ENCODE measurements at places on chromosomes 12 and 14.

DNA sequence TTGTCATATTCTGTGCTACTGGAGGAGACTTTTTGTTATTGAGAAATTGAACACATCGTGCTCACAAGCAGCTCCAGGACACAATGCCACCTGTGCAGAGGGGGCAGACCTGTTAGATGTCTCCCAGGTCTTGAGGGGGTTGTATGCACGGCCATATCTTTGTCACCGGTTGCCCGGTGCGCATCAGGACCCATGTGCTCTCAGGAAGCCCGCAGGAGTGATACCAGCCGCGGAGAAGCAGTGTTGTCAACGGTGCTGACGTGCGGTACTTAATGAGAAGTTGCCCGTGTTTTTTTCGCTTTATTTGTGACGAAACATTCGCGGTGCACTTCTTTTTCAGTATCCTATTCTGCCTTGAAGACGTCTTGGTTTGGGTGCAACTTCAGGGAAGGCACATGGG, 128.2 kb upstream of the RTL1 start:
- DNase-seq, result no peak

- DNase-seq, result no peak
Measured at GRCh38 chr14:23054000-23054811, 3.1 kb downstream of the CDH24 start.

DNA sequence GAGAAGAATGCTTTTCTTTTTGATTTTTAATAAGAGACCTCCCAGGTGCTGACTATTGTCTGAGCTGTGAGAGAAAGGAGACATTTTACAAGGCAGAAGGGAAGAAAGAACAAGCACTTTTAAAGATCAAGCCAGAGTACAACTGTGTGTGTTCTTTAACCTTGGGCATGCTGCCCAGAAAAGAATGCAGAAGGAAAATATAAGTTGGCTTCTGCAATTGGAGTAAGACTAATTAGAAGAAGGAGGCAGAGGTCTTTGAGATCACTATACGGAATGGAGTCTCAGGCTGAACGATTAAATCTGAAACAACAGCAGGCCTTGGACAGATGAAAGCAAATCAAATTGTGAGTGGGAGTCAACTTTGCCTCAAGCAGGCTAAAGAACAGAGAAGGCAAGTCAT, 230.5 kb downstream of the ATP23 start:
- no peak for DNase-seq

GRCh38 chr12:78385541-78385940, 479.0 kb upstream of the SYT1 start:
- DNase-seq, result no peak

DNA sequence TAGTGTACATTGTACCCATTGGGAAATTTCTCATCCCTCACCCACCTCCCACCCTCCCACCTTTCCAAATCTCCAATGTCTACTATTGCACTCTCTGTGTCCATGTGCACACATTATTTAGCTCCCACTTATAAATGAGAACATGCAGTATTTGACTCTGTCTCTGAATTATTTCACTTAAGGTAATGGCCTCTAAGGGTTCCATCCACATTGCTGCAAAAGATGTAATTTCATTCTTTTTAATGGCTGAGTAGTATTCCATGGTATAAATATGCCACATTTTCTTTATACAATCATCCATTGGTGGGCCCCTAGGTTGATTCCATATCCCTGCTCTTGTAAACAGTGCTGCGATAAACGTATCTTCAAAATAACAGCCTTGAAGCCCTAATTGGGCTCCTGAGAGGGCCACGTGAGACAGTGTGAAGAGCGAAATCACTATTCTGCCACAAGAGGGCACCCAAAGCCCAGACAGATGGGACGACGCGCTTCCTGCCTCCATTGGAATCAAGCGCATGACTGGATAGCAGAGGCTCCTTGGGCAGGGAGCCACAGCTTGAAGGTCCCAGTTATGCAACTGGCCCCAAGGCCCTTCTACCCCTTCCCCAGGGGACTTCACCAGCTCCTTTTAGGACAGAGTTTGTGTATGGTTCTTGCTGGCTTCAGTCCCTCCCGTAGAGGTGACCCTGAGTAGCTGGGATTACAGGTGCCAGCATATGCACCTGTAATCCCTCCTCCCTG, 21.3 kb upstream of the CD27 start:
- DNase-seq, result peak; percentile 50

DNA sequence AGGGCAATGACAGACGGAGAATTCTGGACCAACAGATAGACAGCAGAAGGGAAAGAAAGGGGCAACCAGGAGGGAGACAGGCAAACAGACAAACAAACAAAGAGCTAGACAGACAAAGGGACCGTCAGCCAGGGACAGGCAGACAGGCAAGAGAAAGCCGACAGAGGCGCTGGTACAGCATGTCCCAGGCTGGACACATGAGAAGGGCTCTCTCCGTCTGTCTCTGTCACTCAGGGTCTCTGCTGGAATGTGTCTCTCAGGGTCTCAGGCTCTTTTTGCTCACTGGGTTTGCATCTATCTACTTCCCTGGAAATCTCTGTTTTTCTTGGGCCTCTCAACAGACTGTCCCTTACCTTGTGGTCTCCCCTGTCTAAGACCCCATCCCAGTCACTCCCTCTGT, 8.2 kb upstream of the SMUG1 start:
- DNase-seq, result no peak

GRCh38 chr12:115646210-115646609, 631.3 kb downstream of the MED13L start:
- no peak for DNase-seq

DNA sequence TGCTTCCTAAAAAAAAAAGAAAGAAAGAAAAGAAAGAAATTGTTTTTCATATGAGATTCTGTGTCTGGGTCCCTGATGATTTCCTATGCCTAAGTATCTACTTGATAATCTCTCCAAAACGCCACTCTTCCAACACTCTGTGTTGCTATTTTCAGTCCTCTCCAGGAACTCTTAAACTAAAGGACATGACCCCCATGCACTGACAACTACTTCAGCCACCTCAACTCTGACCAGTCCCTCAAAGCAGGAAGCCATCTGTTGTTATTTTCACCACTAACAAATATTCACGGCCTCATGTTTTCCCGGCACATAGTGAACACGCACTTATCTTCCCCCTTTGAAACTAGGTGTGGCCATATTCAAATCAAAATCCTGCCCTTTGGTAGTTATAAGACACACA, 259.3 kb downstream of the PPFIA2 start:
- no peak for DNase-seq

GRCh38 chr12:85632390-85632789, 203.8 kb downstream of the RASSF9 start:
- no peak for DNase-seq

DNA sequence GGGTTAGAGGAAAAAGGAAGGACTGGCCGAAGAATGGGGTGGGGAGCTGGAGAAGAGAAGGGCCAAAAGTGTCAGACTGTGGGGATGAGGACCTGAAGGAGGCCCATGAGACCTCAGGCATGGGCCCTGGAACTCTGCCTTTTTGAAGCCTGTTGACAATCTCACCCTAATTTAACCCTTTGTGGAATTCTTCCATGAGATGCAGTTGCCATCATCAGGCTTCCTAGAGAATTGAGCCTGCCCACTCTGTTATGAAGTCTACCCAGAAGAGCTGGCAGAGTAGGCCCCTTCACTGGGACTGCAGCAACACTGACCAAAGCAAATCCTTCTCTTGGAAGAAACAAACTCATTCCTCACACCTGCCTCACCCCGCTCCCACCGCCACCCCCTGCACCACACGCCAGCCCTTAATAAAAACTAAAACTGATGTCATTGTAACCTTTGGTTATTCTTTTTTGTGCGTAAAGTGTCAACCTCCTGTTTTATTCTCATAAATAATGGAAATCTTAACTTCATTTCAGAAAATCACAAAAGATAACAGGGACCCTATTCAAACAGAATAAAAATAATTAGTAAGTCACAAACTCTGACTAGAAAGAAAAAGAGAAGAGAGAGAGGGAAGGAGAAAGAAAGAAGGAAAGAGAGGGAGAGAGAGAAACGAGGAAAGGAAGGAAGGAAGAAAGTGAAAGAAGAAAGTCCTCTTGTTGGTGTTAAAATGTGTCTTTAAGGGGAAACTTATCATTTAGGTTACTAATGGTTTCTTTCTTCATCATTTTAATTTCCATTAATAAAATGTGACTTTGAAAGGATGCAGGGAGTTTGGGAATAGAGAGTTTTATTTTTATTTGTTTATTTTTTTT, 61.3 kb downstream of the CRADD start:
- DNase-seq, result no peak

GRCh38 chr14:34379816-34380470, 82.1 kb downstream of the SPTSSA start:
- no peak for DNase-seq

DNA sequence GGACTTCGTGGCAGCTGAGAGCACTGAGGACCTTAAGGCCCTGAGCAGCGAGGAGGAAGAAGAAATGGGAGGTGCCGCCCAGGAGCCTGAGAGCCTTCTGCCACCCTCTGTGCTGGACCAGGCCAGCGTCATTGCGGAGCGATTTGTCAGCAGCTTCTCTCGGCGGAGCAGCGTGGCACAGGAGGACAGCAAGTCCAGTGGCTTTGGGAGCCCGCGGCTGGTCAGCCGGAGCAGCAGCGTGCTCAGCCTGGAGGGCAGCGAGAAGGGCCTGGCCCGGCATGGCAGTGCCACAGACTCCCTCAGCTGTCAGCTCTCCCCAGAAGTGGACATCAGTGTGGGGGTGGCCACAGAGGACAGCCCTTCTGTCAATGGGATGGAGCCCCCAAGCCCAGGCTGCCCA, 37.0 kb downstream of the PLEKHG3 start:
- no peak for DNase-seq

DNA sequence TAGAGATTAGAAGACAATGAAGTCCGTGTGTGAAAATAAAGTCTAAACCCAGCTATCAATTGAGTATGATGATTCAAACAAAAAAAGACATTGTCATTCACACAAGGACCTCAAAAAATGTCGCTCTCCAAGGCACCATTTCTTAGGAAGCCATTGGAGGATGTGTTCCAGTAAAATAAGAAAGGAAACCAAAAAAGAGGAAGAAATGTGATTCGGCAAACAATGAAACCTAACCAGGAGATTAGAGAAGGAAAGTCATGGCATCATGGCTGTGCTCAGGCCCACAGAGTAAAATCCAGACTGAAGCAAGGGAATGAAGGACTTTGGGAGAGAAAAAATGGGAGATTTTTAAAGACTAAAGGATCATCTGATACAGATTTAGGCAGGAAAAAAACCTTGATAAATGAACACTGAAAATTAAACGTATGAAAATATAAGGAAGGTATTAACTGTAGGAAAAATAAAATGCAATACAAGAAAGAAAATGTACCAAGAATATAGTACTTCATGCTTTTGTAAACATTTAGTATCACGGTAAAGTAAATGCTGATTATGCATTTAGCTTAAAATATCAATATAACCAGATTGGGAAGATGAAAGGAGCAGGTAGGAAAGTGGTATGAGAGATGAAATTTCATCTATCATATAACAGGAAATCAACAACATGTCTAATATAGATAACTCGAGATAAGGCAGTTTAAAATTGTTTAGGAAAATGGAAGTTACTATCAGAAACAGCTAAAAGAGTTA, 38.2 kb upstream of the MTHFD1 start:
- no peak for DNase-seq

All from stimulated activated CD4-positive, alpha-beta T cell treated with anti-CD3 and anti-CD28 coated beads, Interleukin-15, amount 100 ng/mL, for 1 hour (primary cell).